ENCODE measurements at places on chromosomes 4 and X.
A peak's percentile ranks its signal among the peaks of the same experiment; 100 is the strongest.

DNA sequence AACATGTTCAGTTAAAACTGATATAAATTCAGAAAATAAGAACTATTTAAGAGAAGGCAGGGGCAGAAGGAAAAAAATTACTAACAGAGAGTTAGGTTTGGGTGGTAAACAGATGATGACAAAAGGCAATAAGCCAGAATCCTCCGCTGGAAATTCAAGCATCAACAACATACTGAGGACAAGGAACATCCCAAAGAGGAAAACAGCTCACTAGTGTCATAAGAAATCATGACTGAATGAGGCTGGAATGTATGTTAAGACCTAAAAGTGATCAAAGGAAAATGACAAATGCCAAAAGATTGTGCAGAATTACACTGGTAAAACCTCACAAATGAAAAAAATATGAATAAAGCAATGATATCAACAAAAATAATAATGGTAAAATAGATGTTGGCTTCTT is 88.4 kb downstream of the WDFY3 start:
- peaks cover 55% of the 10 kb centered on the region for H3K36me3 ChIP-seq
- H3K27ac ChIP-seq = no peak overlapping the region
- no peak for DNase-seq
- H3K27me3 ChIP-seq = no peaks in the 10 kb centered on the region
- no peaks in the 10 kb centered on the region for H3K4me1 ChIP-seq

DNA sequence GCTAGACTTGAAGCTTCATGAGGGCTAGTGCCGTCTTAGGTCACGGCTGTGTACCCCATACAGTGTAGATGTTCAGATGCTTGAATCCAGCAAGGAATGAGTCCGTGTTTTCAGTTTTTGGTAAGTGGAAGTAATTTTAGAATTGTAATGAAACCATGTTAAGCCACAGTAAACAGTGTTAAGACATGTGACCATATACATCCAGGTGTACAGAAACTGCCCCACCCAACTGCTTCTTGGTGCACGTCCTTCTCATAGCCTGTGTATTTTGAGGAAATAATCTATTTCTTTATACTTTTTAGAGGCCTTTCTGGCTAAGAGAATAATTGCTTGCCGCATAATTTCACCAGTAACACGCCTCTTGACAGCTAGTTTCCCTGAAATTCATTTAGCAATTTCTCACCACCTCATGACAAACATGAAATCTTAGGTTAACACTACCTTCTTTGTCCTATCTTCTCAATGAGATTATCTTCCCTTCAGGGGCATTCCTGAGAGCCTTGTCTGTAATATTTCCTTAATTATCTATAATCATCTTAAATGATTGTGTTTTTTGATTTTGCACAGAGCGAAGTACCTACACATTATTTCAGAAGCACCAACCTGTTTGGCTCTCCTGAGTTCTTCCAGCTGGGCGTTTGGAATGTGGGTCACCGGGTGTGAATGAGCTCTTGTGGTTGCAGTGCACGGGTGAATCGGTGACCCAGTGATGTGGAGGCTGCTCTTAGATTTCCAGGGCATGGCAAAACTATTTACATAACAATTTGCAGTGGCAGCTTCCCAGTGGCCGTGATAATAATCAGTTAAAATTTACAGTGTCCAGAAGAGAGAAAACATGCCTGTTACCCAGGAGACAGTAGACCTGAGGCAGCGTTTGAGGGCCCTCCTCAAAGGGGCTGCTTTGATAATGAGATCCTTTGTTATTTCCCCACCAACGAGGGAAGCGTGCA is 50.2 kb upstream of the TADA2B start:
- peaks cover 29% of the 10 kb centered on the region for H3K36me3 ChIP-seq
- no peak for DNase-seq
- no peak overlapping the region for H3K4me3 ChIP-seq
- H3K27me3 ChIP-seq = no peaks in the 10 kb centered on the region
- peaks cover 39% of the 10 kb centered on the region for H3K4me1 ChIP-seq

DNA sequence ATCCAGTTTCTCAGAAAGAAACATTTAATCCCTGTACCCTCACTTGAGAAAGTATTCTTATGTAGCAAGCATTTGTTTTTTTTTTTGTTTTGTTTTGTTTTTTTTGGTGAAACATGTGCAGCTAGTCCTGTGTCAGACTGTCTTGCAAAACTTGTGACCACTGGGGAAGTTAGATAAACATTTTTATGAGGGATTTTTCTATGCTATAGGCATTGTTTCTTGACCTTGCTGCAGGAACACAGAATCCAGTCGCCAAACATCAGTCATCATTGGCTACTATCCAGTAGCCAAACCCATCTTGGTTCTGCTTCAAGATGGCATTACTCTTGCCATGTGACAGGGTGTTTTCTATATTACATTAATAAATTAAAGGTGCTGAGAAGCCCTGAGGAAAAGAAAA is 7.7 kb upstream of the MAPK10 start:
- no peaks in the 10 kb centered on the region for H3K4me1 ChIP-seq
- H3K27ac ChIP-seq = no peak overlapping the region
- H3K36me3 ChIP-seq = peaks cover 13% of the 10 kb centered on the region

DNA sequence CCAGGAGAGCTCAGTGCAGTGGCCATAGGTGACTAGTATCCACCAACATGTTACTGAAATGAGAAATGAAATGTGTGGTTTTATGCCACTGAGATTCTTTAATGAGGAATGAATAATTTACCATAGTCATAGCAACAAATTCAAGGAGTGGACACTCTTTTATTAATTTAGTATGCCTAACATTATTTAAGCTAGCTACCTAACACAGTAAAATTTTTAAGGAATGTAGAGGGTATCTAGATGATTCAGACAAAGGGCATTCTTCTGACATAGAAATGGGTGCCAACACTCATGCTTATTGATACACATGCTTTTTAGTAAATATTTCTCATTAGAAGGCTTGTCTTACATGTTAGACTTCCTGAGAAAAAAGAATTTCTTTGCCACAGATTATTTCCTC is 33.3 kb upstream of the SULT1B1 start:
- H3K27ac ChIP-seq = no peak overlapping the region
- no peak for DNase-seq
- no peaks in the 10 kb centered on the region for H3K27me3 ChIP-seq
- H3K36me3 ChIP-seq = no peaks in the 10 kb centered on the region

GRCh38 chrX:153925387-153925738 is 701 bp downstream of the ARHGAP4 start:
- no peak overlapping the region for H3K27ac ChIP-seq
- peaks cover 5% of the 10 kb centered on the region for H3K36me3 ChIP-seq
- peaks cover 3% of the 10 kb centered on the region for H3K27me3 ChIP-seq
- peak overlapping the region; percentile 67 for H3K4me3 ChIP-seq
- peaks cover 41% of the 10 kb centered on the region for H3K4me1 ChIP-seq

Data from nephron progenitor cell (in vitro differentiated cells).